ENCODE measurements at places on chromosomes 7 and 10.

GRCh38 chr7:16004702-16005101 lies 318.2 kb upstream of the MEOX2 start:
- DNase-seq, result no peak

- peak; percentile 70 for DNase-seq
Measured at GRCh38 chr7:102891693-102892261, 21.0 kb upstream of the LRRC17 start.

DNA sequence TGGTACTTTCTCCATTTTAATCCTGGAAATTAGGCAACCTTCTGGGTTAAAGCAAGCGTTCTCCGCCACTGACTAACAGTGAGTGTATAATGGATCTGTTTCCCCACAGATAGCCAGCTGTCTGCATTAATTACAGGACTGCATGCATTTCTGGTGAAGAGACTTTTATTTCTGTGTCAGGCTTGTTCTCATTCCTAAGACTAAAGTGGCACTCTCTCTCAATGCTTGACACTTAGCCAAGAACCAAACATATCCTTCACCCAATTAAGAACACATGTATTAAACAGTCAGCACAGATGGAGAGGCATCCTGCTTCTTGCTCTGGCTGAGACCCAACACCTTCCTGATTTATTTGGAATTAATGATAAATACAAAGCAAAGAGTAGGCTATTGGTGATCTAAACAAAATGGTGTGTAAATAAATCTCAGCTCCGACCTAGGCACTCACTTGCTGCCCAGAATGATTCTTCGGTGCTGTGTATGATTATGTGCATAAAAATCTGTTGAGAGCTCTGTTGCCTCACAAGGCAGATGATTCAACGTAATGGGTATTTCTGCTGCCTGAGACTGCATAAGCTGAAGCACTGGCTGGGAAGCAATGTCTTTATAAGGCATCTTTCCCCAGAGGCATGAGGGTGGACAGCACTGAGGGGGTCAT lies 16.8 kb downstream of the CALU start:
- DNase-seq, result no peak

DNA sequence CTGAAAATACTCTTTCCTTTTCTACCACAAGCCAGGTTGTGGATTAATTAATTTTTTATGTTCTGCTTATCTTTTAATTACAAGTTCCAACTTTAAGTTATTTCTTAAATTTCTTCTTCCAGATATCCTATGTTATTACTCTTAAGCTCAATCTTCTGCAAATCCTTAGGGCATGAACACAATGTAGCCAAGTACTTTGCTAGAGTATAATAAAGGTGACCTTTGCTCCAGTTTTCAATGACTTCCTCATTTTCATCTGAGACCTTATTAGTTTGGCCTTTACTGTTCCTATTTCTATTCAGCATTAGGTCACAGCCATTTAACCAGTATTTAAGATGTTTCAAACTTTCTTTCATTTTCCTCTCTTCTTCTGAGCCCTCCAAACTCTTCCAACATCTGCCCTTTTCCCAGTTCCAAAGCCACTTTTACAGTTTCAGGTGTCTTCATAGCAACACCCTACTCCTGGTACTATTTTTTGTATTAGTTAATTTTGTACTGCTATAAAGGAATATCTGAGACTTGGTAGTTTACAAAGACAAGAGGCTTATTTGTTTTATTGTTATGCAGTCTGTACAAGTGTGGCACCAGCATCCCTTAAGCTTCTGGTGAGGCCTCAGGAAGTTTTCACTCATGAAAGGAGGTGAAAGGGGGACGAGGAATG lies 886.2 kb upstream of the GHITM start:
- DNase-seq, result no peak

DNA sequence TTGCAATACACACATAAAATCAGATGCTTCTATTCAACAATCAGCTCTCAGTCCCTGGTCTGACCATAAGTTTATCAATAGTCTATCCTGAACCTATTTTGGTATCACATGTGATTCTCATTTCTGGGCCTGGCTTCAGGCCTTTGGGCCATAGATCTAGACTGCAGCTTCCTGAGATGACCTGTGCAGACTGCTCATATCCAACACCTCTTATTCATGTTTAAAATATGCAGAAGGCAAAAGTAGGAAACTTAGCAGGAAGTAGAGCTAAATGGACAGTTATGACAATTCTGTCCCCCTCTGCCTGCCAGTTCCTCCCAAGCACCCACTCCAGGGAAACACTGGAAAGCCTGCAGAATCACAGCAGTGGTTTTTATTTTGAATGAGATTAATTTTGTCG lies 53.3 kb downstream of the C7orf25 start:
- DNase-seq, result no peak

GRCh38 chr7:28478656-28479055 lies 66.3 kb downstream of the CREB5 start:
- no peak for DNase-seq

Data from stomach (tissue), 19 donors.